Choroid plexus epithelial cell (primary cell): ENCODE measurements at places on chromosomes 4 and X.

DNA sequence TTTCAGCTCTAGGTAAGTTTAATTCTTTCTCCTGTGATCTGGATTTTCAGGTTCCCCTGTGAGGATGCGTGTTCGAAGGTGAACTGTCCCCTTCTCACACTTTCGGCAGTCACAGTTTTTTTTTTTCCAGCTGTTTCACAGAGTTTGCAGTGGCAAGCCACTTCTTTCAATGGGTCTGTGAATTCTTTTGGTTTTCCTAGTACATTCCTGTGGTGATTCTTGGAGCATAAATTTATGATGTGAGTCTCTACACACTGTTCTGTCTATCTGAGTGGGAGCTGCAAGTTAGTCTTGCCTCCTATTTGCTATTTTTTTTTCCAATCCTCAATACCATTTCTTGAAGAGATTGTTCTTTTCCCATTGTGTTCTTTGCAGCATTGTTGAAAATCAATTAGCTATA lies 595.5 kb downstream of the RAPGEF2 start:
- peak; percentile 70 for DNase-seq

GRCh38 chrX:24242649-24243175 lies 71.2 kb downstream of the SUPT20HL2 start:
- peak; percentile 95 for DNase-seq

GRCh38 chr4:139146926-139147629 lies 29.9 kb downstream of the ELF2 start:
- DNase-seq, result no peak

DNA sequence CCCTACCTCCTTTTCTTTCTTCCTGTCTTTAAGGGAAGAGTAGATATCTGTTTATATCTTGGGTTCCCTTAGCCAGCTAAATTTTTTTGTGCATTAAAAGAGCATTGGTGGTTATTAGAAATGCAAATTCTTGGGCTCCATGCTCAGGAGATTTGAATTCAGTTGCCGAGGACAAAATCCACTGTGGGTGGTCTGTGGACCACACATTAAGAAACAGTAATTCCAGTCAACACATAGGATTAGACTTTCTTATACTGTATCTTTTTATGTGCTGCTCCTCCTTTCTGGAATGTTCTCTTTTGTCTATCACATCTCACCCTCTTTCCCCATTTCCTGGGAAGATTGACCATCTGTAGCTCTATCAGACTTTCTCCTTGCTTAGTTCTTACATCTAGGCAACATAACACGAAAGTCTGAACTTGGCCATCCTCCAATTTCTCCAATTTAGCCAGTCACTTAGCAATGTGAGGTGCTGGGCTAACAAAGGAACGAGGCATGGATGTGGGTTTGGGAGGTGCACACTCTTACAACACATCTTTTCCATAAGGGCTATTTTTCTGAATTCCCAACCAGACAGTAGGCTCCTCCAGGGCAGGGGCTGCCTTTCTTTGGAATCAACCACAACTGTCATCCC lies 5.3 kb upstream of the PDLIM3 start:
- DNase-seq, result no peak

GRCh38 chr4:142815834-142816233 lies 30.3 kb downstream of the INPP4B start:
- DNase-seq, result peak; percentile 66

DNA sequence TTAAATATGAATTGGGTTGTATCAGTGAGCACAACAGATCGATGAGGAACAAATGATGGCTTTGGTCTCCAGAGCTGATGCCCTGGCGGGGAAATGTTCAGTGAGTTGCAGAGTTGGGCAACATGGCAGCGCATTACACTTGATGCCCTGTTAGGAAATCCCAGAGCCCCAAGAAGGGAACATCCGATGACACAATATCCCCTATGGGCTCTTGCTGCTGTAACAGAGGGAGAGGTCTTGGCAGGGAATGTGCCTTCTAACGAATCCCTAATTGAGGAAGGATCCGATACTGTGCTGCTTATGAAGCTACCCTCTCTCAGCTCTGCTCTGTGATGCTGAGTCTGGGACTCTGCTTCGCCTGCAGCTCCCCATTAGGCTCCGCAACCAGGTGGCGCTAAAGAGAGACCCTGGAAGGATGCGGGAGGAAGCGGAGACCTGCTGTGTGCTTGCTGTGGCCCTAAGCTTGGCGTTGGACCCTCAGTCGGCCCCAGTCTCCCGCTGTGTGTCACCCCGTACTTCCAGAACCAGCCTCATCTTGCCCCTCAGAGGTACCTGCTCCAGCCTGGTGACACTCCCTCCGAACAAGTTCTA lies 38.9 kb downstream of the PDHA1 start:
- DNase-seq, result peak; percentile 56

GRCh38 chr4:16290681-16291420 lies 64.6 kb upstream of the TAPT1 start:
- no peak for DNase-seq

DNA sequence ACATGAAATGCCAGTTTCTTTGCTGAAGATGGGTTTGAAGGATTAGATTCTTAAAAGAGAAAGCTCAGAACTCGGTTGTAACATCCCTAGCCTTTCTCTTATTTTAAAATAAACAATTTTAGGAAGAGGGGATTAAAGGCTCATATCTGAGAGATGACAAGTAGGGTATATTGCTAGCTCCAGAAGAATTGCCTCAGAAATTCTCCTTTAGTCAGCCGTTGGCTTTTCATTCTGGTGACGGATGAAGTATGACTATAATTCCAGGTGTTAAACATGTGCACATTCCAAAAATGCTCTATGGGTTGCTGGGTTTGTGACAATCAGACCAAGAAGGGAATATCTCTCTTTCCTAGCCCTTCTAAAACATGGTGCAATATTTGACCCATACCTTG lies 17.8 kb downstream of the DKK2 start:
- no peak for DNase-seq

- DNase-seq, result peak; percentile 31
Measured at GRCh38 chrX:102840871-102841705, 96.0 kb upstream of the RAB40AL start.

- no peak for DNase-seq
Measured at GRCh38 chr4:83728191-83728590, 192.3 kb downstream of the GPAT3 start.

DNA sequence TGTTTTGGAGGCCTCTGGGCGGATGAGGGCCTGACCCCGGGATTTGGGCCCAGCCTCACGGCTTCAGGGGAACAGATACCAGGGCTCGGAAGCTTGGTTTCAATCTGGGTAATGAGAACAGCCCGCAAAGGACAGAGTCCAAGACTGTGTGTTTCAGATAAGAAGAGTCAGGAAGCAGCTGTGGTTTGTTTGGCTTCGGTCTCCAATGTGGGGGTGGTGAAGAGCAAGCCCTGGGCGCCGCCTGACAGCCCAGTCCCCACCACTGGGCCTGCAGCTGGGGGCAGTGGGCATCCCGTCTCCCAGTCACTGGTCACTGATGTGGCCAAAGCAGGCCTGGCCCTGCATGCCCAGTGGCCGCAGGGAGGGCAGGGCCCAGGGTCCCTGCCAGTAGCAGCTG lies 9.1 kb downstream of the WFS1 start:
- peak; percentile 70 for DNase-seq

DNA sequence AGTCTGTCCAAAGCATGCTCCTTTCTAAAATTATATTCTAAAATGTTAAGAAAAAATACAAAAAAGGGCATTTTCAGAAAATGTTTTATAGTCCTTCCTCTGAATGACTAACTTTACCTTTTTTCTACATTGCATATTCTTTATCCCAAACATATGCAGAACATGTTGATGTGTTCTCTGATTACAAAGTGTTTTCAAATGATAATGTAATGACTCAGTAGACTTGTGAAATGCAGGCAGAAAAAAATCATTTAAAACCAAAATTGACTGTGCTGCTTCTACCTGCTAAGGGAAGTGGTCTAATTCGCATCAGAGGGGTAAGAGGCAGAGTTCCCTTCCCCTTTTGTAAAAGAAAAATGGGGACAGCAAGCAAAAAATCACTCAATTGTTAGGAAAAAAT lies 22.7 kb upstream of the YTHDC1 start:
- peak; percentile 8 for DNase-seq

DNA sequence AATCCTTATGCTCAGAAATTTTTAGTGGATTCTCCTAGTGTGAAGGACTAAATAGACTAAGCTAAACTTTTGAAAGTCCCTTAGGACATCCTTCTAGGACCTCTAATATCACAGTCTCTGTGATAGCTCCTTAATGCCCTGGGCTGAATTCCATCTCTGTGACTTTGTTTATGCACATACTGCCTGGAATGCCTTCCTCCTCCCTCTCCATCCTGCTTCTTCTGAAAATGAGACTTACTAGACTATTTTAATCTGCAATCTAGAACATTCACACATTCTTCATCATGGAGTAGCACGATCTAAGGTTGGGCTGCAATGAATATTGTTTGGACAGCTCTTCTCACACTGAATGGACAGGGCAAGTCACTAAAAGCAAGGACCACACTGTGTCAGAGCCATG lies 65.0 kb upstream of the MSX1 start:
- DNase-seq, result no peak

GRCh38 chr4:25928379-25929297 lies 14.6 kb downstream of the SMIM20 start:
- DNase-seq, result peak; percentile 85

DNA sequence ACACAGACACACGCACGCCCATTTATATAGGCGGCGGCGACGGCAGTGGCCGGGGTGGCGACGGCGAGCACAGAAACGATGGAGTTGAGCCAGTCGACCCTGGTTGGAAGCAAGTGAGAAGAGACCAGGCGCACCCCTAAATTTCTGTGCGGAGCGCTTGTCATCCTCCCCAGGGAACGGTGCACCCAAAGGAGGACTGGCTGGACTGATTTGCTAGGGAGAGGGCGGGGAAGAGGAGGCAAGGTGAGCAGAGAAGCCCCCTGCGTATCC lies 302 bp downstream of the NHS start:
- no peak for DNase-seq

- no peak for DNase-seq
Measured at GRCh38 chr4:168888715-168889215, 121.3 kb downstream of the CBR4 start.

DNA sequence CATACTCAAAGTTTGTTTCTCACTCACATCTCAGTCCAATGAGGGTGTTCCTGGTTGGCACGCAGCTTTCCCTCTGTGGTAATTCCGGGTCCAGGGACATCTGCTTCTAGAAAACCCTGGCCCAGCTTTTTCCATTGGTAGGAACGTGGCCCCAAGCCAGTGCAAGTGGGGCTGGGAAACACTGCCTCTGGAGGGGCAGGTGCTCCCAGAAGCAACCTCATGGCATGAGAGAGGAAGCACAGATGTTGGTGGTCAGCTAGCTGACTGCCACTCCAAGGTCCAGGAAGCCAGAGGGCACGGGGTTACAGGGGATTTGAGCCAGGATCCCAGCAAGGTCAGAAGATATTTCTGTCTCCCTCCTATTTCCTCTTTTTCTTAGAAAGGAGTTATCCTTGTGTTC lies 47.5 kb downstream of the DCTD start:
- no peak for DNase-seq

GRCh38 chrX:40097504-40098263 lies at the start of gene BCOR:
Gene BCOR, minus strand, starts transcription at chrX:40097958. Its CDS starts 20,029 bp downstream, at chrX:40077929.
- DNase-seq, result peak; percentile 48
